ENCODE measurements at places on chromosomes 1 and 21. TPM values are rescaled to one million over a fixed set of nuclear protein-coding genes. Genes with fewer than 3 reads are reported as not detected.

The LCE6A gene
- not detected for total RNA-seq

The ADORA1 gene
- not detected for total RNA-seq

The LCE1B gene
- not detected for total RNA-seq

The FAM78B gene
- 0.22 TPM for total RNA-seq

The OR10J1 gene
- total RNA-seq: not detected

DNA sequence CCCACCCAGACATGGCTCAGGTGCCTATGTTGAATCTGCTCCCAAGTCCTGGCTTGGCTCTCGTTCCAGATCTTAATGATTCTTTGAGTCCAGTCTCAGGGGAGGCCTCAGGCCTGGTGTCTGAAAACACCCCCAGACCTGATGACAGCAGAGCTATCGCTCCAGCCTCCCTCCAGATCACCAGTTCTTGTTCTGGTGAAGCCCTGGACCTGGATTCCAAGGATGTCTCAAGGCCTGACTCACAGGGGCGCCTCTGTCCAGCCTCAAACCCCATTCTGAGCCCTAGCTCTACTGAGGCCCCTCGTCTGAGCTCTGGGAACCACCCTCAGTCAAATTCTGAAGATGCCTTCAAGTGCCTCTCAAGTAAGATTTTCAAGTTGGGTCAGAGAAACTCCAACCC is 11.4 kb downstream of the MROH7 start:
- no peak for DNase-seq

DNA sequence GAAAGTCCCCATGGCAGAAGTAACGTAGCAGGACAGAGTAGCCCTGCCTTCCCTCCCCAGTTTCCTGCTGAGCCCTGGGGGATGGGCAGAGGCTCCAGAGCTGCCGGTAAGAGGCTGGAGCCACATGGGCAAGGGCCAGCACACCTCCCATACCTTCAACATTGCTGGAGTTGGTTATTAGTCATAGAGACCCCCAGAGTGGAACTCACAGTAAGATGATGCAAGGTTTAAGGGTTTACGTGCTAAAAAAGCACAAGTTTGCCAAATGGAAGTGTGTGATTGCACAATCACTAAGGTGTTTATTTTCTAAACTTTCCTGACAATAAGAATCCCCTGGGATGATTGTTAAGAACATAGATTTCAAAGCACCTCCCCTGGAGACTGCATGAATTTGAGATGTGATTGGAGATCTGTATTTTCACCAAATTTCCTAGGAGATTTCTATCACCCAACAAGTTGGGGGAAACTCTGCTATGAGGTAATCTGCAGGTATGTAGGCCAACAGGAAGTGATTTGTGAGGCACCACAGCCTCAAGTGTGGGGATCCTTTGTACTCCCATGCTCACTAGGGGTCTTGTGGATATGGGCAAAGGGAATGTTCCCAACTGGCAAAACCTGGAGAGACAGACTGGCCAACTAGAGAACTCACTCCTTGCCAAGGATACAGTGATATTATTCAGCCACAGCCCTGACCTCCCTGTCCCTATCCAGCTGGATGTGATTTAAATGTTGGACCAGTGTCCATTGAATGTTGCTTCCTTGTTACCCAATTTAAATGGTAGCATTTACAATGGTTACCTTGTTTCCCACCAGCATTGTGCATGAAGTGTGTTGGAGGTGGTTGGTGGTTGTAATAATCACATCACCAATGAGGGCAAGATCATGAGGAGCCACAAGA is 37.1 kb upstream of the CSF1 start:
- no peak for DNase-seq

- no peak for DNase-seq
These were observed 141.6 kb upstream of the NBPF11 start for GRCh38 chr1:148293651-148294050.

All from CD8-positive, alpha-beta memory T cell (primary cell).